C1 segment of cervical spinal cord (tissue), 14 donors: ENCODE measurements at places on chromosomes 6 and 20.

GRCh38 chr20:15643713-15644112, 929.5 kb downstream of the KIF16B start:
- DNase-seq, result no peak

DNA sequence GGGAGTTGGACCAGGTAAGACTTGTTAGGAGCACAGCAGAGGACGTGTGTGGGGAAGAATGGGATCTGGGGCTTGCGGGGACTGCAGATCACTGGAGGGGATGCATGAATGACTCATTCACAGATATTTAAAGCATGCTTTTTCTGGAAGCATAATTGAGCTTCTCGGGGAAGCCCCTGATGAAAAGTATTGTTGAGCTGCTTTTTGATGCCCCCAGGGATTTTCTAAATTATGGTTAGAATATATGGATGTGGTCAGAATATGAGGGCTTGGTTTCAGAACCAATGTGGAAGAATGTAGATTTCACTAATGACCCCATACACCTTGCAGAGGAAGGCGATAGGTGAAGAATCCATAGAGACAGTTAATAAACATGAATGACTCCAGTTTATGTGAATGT, 36.1 kb downstream of the GMPR start:
- no peak for DNase-seq

DNA sequence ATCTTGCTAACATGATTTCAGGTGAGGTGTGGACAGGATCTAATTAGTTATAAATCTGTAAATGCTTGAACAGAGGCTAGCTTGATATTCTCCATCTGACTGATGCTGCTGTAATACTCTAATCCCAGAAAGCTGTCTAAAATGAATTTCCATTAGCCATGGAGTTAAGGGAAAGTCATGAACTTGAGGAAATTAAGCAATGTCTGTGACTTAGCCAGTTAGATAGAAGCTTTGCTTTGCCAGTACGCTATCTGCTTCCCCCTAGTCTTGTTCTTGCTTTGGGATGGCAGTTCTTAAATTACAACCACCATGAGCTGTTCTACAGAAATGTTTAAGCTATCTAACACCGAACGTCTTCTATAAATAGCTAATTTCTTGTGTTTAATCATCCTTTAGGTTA, 195.7 kb downstream of the PRL start:
- DNase-seq, result no peak

- DNase-seq, result no peak
Observed at GRCh38 chr20:23654000-23654399, 16.2 kb upstream of the CST3 start.

GRCh38 chr6:117079951-117080350, 185.4 kb upstream of the VGLL2 start:
- no peak for DNase-seq

- DNase-seq, result no peak
Observed at GRCh38 chr6:47168180-47168579, 126.0 kb upstream of the ADGRF1 start.

DNA sequence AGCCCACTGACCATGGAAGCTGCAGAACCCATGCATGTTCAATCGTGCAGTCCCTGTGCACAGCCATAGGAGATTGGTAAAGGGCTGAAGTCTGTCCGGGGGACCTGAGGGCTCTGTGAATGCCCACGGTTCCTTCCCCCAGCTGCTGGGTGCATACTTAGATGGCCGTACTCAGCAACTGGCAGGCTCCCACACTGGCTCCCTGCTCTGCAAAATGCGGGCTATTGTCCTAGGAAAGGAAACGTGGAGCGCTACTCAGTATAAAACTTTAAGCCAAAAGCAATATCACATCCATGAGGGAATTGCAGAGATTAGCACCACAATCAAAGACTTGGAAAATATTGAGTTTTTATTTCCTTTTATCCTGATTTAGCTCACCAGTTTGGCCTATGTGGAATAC, 202.0 kb downstream of the WDR27 start:
- no peak for DNase-seq

GRCh38 chr6:12105271-12105670, 93.2 kb downstream of the HIVEP1 start:
- no peak for DNase-seq

DNA sequence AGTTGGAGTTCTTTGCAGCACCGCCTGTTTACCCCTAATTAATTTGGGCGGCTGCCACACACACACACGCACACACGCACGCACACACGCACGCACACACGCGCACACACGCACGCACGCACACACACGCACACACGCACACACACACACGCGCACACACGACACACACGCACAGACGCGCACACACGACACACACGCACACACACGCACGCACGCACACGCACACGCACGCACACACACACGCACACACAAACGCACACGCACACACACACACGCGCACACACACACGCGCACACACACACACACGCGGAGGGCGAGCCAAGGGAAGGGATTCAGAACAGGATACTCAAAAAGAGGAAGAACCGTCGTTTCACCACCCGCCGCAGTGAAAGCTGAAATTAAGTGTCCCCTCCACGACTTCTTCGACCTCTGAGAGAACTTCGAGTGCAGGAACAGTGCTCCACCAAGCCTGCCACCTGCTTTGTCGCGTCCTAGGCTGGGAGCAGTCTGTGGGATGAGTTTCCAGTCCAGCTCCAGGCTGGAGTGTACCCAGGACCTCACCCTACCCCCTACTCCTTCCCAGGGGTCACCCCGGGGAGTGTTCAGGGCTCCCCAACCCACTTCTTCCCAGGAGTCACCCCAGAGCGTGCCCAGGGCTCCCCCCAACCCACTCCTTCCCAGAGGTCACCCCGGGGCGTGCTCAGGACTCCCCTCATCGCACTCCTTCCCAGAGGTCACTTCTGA, 1.1 kb downstream of the RNASET2 start:
- DNase-seq, result no peak

GRCh38 chr6:125393449-125393858, 91.7 kb upstream of the HDDC2 start:
- no peak for DNase-seq

- no peak for DNase-seq
Observed at GRCh38 chr6:1893470-1894130, 283.9 kb downstream of the FOXC1 start.

- DNase-seq, result no peak
Observed at GRCh38 chr20:31685853-31686643, 36.6 kb downstream of the BCL2L1 start.

GRCh38 chr6:122459240-122459639, 12.4 kb downstream of the SERINC1 start:
- no peak for DNase-seq

- DNase-seq, result no peak
Observed at GRCh38 chr20:57257701-57258453, 8.6 kb downstream of the BMP7 start.

GRCh38 chr20:59025086-59025485, 5.9 kb downstream of the TUBB1 start:
- DNase-seq, result no peak

- no peak for DNase-seq
Observed at GRCh38 chr6:11951868-11952267, 60.2 kb upstream of the HIVEP1 start.

DNA sequence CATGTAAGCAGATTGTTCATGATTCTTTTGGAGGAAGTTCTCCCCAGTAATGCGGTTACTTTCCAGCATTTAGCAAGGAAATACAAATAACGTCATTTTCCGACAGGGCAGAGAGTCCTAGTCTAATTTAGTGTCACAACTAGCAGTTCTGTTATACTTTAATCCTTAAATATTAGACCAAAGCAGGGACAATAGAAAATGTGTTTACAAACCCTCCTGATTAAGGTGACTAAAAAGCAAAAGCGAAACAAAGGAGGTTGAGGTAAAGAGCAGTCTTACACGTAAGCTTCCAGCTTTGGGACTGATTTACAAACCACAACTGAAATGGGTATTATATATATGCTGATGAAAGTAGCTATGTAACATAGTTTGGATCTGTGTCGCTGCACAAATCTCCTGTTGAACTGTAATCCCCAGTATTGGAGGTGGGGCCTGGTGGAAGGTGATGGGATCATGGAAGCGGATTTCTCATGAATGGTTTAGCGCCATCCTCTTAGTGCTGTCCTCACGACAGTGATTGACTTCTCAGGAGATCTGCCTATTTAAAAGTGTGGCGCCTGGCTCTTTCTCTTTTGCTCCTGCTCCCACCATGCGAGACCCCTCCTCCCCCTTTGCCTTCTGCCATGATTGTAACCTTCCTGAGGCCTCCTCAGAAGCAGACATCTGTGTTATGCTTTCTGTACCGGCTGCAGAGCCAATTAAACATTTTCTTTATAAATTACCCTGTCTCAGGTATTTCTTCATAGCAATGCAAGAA, 81.9 kb downstream of the PLCB1 start:
- no peak for DNase-seq

DNA sequence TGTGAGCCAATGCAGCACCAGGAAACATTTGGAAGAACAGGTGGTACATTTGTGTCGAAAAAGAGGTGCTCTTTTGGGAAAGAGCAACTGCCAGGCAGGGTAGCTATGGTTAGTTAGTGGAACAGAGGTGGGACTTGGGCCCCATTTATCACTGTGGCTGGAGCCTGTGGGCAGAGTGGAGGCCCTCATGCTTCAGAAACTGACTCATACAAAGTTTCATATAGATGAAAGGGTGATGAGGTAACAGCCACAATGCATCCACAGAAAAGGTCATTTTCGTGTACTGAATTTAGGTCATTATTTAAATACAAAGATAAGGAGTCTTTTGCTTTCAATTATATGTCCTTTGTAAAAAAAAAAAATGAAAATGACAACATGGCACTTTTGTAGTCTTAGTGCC, 76.4 kb upstream of the HS3ST5 start:
- DNase-seq, result no peak
